CD4-positive, alpha-beta T cell treated with Interleukin-17A for 4 hours (primary cell): ENCODE measurements at places on chromosomes 1 and 21.

- DNase-seq: peak; percentile 61
Measured at GRCh38 chr1:109425391-109426280, 612 bp downstream of the PSMA5 start.

DNA sequence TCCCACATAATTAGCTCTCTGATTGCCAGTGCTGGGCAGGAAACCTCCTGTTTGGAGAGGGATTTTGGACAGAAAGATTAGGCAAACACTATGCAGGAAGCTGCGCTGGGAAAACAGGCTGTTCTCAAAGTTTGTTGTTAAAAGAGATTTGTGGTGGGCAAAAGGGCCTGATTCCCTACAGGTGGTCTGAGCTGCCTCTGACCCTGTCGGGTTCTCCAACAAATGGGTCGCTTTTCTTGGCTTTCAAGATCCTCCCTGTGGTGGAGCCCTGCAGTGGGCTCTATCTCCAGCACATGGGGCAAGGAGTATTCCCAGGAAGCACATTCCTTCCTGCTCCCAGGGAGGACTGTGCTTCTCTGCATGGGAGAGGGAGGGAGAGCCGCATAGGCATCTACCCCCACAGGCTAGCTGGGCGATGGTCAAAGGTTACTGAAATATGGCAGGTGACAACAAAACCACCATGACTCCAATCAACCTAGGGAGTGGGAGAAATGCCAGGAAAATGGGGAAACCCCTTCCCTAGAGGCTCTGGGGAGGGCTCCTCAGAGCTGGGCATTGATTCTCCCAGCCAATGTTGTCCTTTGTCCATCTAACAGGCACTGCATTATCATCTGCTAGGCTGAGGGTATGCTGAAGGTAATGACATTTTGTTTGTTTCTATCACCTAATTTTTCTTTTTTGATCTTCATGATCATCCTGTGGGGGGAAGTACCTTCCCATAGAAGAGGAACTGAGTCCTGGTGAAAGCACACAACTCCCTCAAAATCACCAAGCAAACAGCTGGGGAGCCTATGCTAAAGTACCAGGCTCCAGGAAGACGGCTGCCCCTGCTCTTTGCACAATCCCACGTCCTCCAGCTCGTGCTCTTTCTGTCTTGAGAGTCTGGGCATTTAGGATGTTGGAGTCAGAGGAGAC, 85.3 kb downstream of the PLXNA2 start:
- no peak for DNase-seq

DNA sequence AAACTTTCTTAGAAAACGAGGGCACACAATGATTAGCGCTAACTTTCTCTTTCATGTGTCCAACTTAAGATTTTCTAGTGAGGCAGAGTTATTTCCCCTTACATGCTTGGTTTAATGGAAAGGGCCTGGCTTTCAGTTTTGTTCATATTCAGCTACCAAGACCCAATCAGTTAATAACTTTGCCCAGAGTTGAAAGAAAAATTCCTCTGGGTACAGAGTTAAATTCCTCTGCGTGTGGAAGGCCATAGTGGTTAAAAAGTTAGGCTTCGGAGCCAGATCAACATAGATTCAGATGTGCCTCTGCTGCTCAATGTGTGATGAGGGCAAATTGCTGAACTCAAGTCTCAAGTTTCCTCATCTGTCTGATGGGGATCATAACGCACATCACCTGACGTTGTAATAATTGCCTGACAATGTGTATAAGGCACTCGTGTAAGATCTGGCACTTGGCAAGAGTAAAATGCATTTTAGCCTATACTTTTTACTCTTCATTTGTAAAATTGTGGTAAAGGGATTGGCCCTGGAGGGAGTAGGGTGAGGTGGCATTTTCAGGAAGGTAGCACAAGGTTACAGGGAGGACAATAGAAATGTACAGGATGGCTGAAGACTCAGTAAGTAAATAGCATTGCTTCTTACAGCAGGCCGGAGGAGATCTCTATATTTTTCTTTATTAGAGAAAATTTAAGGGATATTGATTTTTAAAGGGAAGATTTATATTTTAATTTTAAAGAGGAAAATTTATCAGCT, 103.4 kb downstream of the ROR1 start:
- no peak for DNase-seq

GRCh38 chr1:242017580-242018233, 18.8 kb upstream of the MAP1LC3C start:
- peak; percentile 34 for DNase-seq

DNA sequence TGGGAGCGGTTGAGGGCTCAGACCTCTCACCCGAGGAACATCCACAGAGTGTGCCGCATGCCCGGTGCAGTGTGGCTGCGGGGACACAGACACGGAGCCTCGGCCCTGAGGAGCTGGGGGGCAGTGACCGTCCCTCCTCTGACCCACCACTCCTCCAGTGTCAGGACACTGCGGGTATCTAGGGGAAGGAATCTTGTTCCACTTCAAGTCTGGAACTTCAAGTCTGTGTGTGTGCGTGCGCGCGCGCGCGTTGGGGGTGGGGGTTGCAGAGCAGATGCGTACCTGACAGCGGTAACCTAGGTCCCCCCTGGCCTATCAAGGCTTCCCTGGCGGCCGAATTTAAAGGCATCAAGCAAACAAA, 17.3 kb downstream of the PCSK9 start:
- DNase-seq: no peak

GRCh38 chr1:234518876-234519275, 39.9 kb upstream of the TARBP1 start:
- DNase-seq: no peak

DNA sequence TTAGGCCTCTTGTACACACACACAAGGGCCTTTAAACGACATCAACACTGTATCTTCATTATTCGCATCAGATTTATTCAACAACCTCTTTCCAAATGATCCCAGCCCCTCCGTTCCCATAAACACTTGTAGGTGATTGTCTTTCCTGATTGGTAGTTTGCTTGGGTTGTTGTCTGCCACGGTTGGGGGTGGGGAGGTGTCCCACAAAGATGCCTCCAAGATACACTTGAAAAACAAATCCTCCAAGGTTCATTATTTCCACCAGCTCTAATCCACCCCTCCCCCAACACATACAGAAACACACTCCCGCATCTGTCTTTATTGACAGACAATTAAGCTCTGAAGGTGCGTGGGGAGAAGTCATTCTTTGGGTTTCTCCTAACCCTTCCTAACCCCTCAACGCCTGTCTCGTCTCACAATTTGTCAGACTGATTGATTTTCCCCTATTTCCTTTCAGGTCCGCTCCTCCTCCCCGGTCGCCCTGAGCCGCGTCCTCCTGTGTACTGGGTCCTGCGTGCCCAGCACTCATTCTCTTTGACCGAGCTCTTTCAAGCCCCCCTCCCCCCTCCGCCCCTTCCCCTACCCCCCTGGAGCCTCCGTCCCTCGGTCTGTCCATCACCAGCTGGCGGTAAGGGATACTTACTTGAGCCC, 1.4 kb downstream of the WDR26 start:
- peak; percentile 35 for DNase-seq

GRCh38 chr1:41673378-41673777, 188.9 kb upstream of the EDN2 start:
- peak; percentile 70 for DNase-seq

DNA sequence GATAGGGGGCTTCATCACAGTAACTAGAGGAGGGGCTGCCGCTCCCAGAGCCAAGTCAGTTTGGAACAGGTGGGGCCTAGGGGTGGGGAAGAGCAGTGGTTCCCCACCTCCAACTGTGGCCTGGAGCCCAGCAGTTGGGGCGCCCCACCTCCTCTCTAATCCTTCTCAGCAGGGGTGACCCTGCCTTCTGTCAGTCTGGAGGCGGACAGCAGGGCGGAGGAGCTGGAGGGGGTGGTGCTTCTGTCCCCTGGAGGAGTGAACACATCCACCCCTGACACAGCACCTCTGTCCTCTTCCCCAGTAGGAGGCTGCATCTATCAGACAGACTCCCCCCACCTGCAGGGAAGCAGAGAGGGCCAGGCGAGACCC, 73.8 kb downstream of the MRPL37 start:
- DNase-seq: no peak
